ENCODE measurements at places on chromosomes 2 and 18.

DNA sequence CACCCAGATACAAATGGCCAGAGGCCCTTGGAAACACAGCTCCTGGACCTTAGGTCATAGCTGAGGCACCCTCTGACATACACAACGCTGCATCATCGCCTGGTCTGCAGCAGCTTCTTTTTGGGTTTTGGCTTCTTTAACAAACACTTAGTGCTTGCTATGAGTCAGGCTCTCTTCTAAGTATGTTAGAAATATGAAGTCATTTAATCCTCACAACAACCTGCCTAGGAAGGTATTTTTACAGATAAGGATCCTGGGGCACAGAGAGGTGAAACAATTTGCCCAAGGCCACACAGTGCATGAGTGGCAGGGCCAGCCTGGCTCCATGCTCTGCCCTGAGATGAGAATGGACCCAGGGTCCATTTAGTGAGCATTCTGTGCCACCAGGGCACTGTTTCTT, 96.6 kb downstream of the TMEM17 start:
- no peak for DNase-seq

GRCh38 chr2:207416111-207416510, 113.7 kb upstream of the CREB1 start:
- no peak for DNase-seq

- no peak for DNase-seq
Observed at GRCh38 chr2:152620208-152620607, 97.1 kb downstream of the PRPF40A start.

DNA sequence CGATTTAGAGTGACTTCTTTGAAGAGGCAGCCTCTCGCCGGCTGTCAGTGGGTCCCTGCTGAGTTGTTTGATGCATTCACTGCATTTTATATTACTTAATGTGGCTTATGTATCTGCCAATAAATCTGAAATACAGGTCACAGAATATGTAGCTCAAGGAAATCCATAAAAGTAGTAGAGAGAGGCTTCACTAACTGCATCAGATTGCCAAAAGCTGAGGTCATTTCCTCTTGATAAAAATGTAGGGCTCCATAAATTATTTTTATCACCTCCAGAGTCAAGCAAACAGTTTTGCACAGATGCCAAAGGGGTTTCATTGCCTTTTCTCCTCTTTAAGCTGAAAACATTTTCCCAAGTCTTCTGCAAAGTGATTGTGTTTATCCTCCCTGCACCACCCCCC, 36.5 kb upstream of the CCDC93 start:
- DNase-seq: no peak

DNA sequence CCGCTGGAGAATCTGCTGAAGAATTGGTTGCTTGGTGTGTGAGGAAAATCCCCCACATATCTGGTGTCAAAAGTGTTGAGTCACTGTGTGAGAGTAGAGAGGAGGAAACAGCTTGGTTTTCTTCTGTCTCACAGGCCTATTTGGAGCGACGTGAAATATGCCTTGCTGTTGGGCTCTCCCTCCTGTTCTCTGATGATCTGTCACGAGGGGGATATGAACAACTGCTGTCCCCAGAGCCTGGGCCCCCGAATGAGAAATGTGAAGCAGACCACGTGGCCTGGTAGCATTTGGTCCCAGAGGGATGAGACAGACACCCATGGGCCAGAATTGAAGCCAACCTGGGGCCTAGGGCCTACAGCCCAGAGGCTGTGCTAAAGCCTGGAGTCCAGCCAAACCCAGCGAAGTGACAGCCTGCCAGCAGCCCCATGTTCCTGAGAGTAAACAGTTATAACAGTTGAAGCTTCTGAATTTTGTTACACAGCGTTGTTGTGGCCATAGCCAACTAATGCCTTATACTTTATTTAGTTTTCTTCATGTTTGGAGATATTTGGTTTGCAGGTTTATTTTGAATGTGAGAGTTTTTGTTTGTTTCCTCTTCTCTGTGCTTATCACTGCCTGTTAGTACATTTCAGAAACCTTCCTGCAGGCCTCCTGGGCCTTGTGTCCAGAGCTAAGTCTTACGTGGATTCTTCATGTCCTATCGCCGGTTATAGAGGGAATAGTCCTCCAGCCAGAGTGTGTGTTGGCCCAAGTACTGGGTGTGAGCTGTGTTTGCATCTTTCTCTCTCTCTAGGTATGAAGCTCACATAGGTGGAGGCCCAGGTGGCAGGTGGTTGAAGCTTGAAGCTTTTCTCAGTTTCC, 18.7 kb upstream of the COLEC12 start:
- DNase-seq: no peak

DNA sequence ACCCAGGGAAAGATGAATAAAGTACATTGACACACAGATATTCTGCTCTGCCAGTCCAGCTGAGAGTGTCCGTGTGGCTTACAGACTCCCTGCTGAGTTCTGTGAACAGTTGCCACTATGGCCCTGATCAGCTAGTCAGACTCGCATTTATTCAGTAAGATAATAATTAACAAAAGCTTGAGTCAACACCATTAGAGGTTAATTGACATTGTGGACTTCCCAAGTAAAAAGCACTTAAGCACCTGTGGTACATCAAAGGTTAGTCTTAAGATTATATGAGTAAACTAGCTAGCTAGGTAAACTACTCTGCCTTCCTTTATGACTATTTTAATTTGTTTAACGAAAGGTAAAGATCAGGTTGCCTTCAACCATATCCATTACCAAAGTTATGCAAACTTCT, 33.7 kb downstream of the ANKRD30B start:
- no peak for DNase-seq

DNA sequence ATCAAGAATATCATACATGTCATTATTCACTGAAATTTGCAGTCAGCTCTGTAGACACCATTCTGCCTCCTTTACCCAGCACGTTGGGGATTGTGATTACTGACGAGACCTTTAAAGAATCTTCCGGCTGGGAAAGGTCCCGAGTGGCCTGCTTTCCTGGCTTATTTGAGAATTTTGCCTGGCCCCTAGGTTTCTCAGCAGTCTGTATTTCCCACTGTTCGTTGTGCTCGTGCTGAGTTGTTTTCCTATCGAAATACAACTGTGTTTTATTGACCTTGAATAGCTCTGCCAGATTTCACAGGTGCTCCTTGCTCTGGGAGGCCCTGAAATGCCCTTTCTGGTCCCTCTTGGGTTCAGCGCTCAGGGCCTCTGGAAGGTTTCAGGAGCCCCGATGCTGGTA, 94.9 kb downstream of the AGAP1 start:
- DNase-seq: no peak

- DNase-seq: no peak
Observed at GRCh38 chr2:24352664-24353063, 7.7 kb downstream of the ITSN2 start.

DNA sequence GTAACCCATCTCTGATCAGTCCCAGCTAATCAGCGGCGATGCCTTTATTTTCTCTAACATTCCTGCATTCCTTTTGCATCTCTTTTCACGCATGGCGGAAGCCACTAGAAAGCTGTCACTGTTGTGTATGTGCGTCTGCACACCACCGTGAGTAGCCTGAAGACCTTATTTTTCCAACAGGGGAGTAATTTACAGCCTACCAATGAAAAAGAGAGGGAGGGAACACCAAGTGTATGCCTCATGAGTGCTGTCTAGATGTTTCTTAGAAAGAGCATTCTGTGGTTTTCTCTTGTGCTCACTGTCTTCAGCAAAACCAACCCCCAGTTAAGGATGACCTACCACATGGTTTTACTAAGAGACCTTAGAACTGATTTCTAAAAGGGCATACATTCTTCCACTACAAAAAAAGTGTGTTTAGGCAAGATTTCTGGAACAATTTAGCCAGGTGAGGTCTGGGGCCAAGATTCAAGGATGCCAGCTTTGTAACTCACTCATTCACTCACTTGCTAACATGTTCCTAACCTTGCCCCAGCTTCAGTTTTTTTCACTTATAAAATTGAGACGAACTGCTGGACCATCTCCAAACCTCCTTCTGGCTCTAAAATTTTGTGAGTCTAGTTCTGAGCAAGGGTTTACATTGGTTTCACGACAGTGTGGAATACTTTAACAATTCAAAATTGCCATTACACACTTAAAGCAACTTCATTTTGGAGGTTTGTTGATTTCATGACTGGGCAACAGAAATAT, 51.4 kb downstream of the BCL2 start:
- no peak for DNase-seq

DNA sequence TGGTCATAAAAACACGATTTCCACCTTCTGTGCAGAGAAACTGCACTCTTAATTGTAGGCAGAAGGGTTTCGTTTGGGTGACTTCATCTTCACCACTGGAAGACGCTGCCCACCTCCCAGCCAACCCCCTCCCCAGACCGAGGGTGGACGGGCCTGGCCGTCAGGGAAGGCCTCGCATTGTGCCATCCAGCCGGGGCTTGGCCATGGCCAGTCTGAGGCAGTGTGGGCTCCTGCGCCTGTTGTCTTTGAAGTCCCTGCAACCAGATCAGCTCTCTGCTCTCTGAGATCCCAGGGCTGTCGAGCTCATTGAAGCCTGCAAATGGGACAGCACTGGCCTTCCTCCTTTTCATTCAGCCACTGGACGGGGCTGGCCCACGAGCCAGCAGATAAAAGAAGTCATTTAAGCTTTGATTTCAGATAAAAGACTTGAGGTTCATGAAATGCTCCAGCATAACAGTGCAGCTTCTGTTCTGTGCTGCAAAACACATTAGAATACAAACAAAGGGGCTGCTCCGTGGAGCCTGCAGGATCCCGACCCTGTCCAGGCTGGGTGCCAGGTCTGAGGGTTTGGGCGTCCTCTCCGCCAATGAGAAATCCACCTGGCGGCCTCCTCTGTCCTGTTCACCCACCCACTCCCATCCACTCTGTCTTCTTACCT, 253.5 kb downstream of the LDLRAD4 start:
- DNase-seq: no peak

DNA sequence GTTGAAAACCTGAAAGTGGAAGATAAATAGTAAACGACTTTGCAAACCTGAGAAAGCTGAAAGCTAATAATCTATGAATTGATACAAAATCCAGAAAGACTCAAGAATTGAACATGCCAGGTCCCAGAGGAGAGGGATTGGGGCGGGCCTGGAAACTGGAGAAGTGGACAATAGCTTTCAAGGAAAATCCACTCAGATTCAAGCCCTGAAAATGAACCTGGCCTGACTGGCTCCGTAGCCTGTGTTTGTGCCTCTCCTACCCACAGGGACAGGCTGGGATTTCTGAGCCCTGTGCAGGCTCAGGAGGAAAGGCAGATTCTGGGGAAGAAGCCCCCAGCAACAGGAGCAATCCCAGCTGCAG, 274.8 kb upstream of the HS6ST1 start:
- DNase-seq: no peak

DNA sequence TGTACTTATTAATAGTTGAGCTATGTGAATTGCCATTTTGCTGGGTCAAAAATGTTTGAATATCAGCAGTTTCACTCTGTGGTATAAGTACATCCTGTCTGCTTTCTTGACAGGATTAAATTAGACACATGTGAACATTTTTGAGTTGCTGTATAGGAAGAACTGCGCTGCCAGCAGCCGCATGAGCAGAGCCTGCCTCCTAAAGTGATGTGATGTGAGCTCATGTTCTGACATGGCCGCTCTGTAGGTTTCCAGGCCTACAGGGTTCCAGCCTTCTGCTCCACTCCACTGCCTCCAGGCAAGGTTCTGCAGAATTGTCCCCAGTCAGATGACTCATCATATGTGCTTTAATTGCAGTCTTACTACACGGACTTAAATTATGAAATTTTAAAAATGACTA, 119.7 kb upstream of the NFATC1 start:
- DNase-seq: peak; percentile 26

DNA sequence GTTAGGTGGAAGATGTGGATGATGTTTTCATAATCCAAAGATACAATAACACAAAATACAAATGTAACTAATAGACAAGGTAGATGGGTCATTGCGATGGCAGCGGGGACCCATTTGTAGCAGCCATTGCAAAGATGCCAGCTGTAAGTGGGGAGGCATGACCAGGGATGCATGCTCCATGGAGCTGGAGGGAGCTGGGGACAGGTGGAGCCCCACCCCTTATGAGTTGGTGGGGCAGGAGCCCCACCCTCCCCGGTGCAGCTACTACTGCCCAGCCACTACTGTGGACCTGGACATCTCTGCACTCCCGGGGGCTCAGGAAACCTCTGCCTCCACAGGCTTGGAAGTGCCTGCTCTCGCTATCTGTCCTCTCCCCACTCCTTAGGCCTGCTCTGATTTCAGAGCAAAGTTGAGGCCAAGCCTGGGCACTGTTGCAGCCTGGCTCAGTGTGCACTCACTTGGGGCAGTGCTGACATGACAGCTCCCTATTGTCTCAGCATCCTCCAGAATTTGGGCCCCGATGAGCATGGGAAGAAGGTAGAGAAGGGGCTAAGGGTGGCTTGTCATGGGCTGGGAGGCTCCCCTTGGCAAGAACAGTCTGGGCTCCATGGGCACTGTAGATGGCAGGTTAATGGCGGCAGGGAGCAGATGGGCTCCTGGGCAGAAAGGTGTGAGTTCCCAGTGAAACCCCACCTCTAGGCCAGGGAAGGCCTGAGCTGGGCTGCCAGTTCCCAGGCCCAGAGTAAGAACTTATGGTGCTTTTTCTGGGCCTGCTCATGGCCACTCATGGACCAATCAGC, 81.1 kb downstream of the ZNF804A start:
- DNase-seq: no peak

DNA sequence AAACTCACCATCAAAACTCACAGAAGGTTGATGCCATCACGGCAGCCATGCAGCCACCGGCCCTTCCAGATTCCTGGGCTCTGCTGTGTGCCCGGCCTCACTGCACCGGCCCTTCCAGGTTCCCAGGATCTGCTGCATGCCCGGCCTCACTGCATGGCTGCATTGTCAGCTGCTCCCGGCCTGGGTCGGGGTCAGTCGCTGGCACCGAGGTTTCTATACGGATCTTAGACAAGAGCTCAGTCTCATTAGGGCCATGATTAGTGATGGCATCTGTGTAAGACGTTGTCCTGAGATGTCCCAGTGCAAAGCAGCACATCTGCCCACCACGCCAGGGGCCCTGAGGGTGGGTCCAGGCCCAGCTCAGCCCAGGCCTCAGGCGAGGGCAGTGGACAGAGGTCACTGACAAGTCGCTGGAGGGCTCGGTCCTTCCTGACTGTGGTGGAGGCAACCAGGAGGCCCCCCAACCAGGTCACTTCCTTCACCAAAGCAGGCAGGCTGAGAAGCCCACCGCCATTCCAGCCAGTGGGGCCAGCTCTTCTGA, 29.4 kb downstream of the TMEM18 start:
- no peak for DNase-seq

DNA sequence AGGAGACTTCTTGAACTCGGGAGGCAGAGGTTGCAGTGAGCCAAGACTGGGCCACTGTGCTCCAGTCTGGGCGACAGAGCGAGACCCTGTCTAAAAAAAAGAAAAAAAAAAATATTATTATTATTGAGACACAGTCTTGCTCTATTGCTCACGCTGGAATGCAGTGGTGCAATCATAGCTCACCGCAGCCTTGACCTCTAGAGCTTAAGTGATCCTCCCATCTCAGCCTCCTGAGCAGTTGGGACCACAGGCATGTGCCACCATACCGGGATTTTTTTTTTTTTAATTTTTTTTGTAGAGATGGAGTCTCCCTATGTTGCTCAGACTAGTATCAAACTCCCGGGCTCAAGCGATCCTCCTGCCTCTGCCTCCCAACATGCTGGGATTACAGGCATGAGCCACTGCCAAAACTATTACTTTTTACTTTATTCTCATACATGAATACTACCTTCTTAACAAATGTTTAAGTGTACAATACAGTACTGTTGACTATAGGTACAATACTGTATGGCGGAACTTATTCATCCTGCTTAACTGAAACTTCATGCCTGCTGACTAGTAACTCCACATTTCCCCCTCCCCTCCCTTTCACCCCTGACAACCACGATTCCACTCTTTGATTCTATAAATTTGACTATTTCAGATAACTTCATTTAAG, 15.5 kb downstream of the FBXO11 start:
- no peak for DNase-seq
